ENCODE measurements at places on chromosomes 3 and 15.

- no peak for ATAC-seq
Measured at GRCh38 chr3:23779841-23780240, 25.9 kb upstream of the UBE2E1 start.

DNA sequence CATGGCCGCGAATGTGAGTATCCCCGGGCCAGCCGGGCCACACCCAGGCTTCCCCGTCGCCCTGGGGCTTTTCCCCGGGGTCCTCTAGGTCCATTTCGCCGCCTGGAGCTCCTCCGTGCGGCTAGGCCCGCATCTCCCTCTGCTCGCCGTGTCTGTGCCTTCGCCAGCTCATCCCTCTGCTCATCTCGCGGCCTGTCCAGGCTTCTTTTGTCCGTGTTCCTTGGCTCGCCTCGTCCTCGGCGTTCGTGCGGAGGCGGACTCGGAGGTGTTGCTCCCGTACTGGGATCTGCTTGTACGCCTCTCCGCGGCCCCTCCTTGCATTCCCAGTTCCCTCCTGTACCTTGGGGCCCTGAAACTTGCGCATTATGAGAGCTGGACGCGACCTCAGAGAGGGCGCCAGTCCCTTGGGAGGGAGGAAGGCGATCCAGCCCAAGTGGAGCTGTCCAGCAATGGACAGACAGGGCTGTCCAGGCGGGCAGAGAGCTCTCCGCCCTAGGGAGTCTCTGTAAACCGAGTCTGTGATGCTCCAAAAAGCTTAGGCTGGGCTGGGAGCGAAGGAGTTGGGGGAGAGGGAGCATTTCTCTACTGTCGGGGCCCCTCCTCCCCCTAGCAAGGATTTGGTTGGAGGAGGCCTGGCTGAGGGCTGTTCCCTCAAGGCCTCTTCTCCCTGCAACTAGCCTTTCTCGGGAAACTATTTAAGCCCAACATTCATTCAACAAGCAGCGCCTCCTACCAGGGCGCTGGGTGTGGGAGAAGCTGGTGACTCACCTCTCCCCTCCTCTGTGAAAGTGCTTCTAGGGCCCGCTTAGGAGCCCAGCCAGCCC lies 553 bp downstream of the TMEM43 start:
- peak; percentile 60 for ATAC-seq

DNA sequence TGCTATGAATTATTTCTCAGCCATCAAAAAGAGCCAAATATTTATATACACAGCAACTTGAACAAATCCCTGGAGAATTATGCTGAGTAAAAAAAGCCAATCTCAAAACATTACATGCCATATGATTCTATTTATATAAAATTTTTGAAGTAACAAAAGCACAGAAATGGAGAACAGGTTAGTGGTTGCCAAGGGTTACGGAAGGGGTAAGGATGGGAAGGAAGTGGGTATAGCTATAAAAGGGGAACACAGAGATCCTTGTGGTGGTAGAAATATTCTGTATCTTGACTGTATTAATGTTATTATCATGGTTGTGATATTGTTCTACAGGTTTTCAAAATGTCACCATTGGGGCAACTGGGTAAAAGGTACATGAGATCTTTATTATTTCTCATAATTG lies 62.3 kb upstream of the ASB14 start:
- ATAC-seq, result no peak

DNA sequence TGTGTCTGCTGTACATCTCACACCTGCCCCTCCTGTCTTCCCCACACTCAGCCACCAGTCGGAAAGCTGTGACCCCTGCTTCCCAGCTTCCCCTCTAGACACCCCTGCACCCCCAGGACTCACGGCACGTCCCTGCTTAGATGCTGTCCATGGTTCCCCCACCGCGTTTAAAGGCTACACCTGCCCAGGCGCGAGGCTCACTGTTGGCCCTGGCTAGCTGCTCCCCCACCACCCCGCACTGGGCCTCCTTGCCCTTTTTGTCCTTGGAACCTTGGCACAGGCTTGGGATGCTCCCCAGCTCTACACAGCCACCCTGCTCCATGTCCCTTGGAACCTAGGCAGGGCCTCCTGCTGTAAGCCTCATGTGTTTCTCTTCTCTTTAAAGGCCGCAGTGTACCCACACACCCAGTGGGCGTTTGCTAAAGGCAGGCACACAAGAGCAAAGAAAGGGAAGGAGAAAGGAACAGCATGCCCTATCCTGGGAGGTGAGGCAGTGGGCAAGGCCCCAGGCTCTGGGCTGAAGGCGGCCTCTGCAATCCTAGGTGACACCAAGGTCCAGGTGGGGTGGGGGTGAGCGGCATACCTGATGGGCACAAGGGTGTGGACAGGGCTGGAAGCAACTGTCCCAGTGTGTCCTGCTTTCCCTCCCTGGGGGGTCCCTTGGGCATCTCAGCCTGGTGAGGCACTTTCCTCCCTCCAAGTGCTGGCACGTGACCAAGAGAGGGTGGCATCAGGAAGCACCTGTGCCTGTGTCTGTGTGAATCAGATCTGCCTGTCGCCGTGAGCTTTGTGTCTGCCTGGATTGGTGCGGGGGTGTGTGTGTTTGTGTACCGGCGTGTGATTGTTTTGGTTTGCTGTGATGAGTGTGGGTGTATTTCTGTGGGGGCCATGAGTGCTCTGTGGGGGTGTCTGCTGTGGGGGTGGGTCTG lies 54.4 kb downstream of the TPRA1 start:
- no peak for ATAC-seq

- ATAC-seq, result peak; percentile 8
Measured at GRCh38 chr15:78148392-78149067, 632 bp upstream of the IDH3A start.

DNA sequence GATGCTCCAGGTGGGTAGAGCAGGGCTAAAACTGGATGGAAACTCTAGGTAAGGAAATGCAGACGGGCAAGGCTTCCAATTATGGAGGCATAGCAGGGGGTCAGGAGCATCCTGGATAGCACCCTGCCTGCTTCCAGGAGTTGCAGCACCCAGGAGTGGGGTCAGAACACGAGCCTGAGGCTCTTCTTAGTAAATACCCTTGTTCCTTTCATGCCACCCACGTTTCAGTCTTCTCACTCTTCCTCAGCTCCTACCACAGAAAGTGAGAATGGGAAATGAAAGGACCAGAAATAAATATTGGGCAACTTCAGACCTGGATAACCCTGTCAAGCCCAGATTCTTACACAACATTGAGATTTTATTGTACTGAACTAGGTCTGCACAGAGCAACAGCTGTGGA lies 16.4 kb downstream of the CCR1 start:
- no peak for ATAC-seq

GRCh38 chr3:69178082-69178481 lies 55.7 kb upstream of the LMOD3 start:
- peak; percentile 31 for ATAC-seq

DNA sequence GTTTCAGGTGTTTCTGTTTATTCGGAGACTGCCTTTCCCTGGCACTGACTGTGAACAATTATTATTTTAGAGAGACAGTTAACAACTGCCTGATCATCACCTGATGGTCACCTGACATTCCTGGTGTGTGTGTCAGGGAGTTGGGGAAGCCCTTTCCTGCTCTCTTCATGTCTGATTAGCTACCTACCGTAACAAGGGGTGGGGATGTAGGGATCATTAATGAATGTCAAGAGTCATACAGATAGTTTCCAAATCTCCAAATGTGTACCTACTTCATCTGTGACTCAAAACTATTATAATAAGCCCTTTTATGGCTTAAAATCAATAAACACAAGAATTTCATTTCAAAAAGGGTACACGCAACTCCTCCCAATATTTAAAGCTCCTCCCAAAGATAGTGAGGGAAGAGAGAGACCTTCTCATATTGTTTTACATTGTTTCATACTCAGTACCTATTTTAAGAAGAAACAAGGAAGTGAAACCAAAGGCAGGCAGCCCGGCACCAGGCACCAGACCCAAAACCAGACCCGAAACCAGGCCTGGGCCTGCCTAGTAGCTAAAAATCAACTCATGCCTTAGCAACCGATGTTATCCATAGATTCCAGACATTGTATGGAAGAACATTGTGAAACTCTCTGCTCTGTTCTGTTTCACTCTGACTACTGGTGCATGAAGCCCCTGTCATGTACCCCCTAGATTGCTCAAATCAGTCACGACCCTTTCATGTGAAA lies 844.9 kb upstream of the ALCAM start:
- ATAC-seq, result no peak

- no peak for ATAC-seq
Measured at GRCh38 chr3:62169906-62170660, 203.3 kb downstream of the FEZF2 start.

DNA sequence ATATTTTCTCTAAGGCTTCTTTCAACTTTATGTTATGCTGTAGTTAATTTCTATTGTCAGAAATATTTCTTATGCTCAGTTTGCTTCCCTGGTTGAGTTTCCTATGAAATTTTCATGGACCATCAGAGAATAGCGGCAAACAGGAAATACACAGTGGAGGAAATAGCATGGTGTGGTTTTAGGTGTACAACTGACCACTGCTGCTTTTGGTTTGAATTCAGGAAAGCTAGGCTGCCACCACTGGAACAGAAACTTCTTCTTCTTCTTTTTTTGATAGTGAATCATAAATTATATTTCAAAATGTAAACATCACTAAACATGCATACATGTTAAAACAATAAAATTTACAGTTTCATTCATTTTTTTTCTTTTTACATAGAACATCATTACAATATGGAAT lies 316.6 kb upstream of the TGFBR2 start:
- ATAC-seq, result no peak

DNA sequence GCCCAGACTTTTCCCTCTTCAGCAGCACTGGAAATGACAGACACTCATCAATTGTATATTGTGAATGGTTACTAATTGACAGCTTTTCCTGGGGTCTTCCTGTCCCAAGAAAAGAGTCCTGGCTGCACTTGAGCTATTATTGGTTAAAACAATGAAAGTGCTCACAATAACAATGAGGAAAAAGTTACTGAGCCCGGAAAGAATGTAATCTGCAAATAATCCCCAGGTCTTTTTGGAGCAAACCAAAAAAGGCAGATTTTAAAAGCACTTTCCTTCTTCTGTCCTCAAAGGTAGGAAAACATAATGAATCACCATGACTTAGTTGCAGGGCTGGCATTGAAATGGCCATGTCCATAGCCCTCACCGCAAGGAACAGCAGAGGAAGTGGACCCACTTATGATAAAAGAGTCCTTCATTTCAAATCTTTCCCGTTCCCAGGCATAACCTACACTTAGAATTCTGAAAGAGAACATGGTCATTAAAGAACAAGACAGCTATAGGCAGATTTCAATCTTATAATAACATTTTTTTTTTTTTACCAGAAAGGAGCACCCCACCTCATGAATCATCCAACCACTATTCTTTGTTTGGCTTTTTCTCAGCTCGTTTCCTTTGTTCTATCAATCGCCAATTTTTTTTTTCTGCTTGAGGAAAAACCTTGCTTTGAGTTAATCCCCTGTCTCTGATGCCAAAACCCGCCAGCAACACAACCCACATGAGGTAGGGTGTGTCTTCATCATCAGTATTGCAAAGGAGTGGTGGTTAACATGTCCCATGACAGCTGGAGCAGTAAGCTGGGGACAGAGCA lies 35.5 kb upstream of the ATP1B3 start:
- peak; percentile 78 for ATAC-seq

GRCh38 chr3:138653567-138653966 lies 45.0 kb downstream of the FAIM start:
- no peak for ATAC-seq

DNA sequence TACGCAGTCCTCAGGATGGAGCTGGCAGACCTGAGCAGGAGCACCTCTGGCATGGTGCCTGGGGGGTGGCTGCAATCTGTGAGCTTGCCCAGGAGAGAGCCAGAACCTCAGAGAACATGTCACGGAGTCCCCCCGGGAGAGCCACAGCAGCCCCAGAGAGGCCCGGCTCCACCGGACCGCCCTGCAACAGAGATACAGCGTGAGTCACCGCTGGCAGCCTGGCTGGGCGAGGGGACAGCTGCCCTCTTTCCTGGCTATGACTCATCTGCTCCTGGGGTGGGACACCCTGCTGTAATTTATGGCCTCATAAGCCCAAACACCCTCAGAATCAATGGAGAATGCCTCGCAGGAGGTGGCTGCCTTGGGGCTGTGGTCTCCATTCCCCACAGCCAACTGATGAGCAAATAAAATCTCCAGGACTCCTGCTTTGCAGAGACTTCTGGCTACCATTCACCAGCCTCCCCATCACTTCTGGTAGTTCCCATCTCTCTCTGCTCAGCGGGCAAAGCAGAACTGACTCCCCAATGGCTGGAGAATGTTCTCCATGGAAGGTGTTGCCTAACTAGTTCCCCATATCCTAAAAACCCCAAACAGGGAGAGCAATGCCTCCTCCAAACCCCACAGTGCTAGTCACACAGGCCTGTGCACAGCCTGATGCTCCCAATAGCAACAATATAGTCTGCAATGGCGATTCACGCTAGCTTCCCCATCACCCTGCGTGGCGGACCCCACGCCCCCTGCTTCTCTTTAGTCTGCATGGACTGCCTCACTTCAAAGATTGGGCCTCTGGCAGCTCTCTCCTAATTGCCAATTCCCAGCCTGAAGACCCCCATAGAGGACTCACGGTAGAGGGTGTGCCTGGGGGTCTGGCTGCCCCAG lies 21.6 kb downstream of the ACSBG1 start:
- ATAC-seq, result no peak

GRCh38 chr3:37949866-37950265 lies 40.7 kb upstream of the VILL start:
- no peak for ATAC-seq

DNA sequence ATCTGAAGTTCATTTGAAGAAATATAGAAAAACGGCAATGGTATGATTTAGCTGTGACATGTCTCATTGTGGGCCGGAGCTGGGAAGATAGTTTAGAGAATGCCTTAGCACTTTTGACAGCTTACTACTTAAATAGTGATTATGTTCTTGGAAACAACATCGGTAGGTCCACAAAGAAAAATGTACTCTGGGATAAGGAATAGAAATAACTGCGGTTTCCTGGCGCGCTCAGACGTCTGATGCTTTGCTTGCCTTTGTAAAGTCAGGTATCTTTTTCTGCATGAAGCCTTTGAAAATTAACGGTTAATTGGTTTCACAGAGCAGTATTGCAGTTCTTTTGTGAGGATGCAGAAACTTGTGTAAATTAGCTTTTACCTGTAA lies 1.4 kb downstream of the USP3 start:
- ATAC-seq, result no peak

DNA sequence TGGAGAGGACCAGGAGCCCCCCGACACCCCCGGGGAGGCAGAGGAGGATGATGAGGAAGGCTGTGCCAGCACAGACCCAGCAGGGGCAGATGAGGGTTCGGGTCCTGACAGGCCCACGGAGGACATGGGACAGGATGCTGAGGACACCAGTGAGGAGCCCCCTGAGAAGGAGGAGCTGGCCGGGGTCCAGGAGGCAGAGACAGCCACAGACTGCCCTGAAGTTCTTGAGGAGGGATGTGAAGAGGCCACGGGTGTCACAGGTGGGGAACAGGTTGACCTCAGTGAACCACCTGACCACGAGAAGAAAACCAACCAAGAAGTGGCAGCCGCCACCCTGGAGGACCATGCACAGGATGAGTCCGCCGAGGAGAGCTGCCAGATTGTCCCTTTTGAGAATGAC lies 909 bp downstream of the FGD5 start:
- no peak for ATAC-seq

DNA sequence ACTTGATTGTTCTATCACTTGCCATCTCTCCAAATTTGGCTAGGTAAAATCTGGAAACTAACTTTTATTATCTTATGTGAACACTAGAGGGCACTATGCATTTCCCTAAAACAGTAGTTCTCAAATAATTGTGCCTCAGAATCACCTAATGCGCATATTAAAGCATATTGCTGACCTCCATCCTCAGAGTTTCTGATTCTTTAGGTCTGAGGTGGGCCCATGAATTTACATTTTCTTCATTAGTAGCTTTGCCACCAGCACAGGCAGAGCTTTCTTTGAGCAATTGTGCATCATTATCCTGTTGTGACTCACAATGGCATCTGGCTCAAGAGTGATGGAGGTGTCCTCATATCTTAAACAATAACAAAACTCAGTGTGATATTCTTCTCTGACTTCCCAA lies 17.5 kb upstream of the BCHE start:
- no peak for ATAC-seq
